ENCODE measurements at places on chromosomes 2 and 18. TPM values are rescaled to one million over a fixed set of nuclear protein-coding genes. Genes with fewer than 3 reads are reported as not detected.
A peak's percentile ranks its signal among the peaks of the same experiment; 100 is the strongest.

GRCh38 chr18:35658112-35658511 lies 76.6 kb downstream of the GALNT1 start:
- no peak overlapping the region for H3K4me3 ChIP-seq
- DNase-seq, result no peak
- no peaks in the 10 kb centered on the region for H3K36me3 ChIP-seq
- H3K27ac ChIP-seq, result no peak overlapping the region
- H3K27me3 ChIP-seq, result no peaks in the 10 kb centered on the region
- no peaks in the 10 kb centered on the region for H3K4me1 ChIP-seq

DNA sequence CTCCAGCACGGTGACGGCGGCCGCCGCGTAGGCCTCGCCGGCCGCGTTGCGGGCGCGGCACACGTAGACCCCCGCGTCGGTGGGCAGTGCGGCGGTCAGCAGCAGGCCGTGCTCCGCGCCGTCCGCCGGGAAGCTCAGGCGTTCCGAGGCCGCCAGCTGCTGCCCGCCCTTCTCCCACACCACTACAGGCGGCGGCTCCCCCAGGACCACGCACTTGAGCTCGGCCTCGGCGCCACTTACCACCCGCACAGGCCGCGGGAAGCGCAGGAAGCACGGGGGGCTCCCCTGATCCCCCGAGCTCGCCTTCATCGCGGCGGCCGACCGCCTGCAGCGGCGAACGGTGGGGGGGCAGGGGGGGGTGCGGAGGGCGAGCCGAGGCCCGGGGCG lies 422 bp downstream of the OBSL1 start:
- no peaks in the 10 kb centered on the region for H3K36me3 ChIP-seq
- H3K4me1 ChIP-seq, result peaks cover 14% of the 10 kb centered on the region
- H3K27ac ChIP-seq, result peak overlapping the region; percentile 77
- peak overlapping the region; percentile 70 for H3K4me3 ChIP-seq
- no peak for DNase-seq
- no peaks in the 10 kb centered on the region for H3K27me3 ChIP-seq

- no peak overlapping the region for H3K4me3 ChIP-seq
- no peaks in the 10 kb centered on the region for H3K4me1 ChIP-seq
- no peaks in the 10 kb centered on the region for H3K36me3 ChIP-seq
- H3K27me3 ChIP-seq, result no peaks in the 10 kb centered on the region
- no peak overlapping the region for H3K27ac ChIP-seq
- peak; percentile 77 for DNase-seq
Measured at GRCh38 chr2:138846216-138846821, 66.1 kb upstream of the NXPH2 start.

- no peaks in the 10 kb centered on the region for H3K36me3 ChIP-seq
- H3K27ac ChIP-seq, result no peak overlapping the region
- H3K4me3 ChIP-seq, result no peak overlapping the region
- H3K27me3 ChIP-seq, result no peaks in the 10 kb centered on the region
- peaks cover 15% of the 10 kb centered on the region for H3K4me1 ChIP-seq
- no peak for DNase-seq
Measured at GRCh38 chr2:188327518-188328213, 36.0 kb downstream of the GULP1 start.

- H3K27me3 ChIP-seq, result no peaks in the 10 kb centered on the region
- DNase-seq, result no peak
- H3K4me3 ChIP-seq, result no peak overlapping the region
- H3K36me3 ChIP-seq, result no peaks in the 10 kb centered on the region
Measured at GRCh38 chr2:9255416-9255815, 48.8 kb downstream of the ASAP2 start.

- no peak for DNase-seq
- no peak overlapping the region for H3K4me3 ChIP-seq
- H3K36me3 ChIP-seq, result no peaks in the 10 kb centered on the region
- H3K27me3 ChIP-seq, result no peaks in the 10 kb centered on the region
- H3K27ac ChIP-seq, result no peak overlapping the region
Measured at GRCh38 chr2:171509945-171510731, 12.1 kb upstream of the CYBRD1 start.

- peaks cover 99% of the 10 kb centered on the region for H3K4me1 ChIP-seq
- H3K27ac ChIP-seq, result peak overlapping the region; percentile 62
- H3K4me3 ChIP-seq, result no peak overlapping the region
- no peak for DNase-seq
- H3K27me3 ChIP-seq, result no peaks in the 10 kb centered on the region
Measured at GRCh38 chr2:237698358-237698694, 70.9 kb downstream of the LRRFIP1 start.

DNA sequence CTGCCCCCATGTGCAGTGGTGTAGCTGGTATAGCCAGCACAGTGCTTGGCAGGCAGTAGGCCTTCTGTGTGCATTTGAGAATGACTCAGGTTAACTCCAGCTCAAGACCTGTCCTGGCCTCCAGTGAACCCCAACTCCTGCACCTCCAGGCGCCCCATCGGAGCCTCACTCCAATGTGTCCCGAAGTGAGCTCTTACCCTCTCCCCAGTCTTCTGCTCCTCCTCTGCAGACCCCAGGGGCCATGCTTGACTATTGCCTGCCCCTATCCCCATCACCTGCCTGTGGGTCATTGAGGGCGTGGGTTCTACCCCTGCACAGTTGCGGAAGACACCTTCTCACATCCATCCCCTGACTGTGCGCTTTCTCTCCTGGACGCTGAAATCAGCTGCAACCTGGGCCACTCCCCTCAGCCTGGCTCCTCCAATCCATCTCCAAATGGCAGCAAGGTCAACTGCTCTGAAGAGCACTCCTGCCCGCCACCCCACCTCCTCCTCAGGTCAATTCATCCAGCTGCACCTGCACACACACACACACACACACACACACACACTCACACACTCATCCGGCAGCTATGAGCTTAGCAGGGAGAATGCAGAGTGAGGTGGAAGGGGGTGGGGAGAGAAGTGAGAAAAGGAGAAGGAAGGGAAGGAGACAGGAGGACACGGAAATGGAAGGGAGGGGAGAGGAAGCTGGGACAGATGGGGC lies 130.3 kb upstream of the GLI2 start:
- no peaks in the 10 kb centered on the region for H3K36me3 ChIP-seq
- H3K27me3 ChIP-seq, result no peaks in the 10 kb centered on the region
- no peaks in the 10 kb centered on the region for H3K4me1 ChIP-seq
- DNase-seq, result no peak
- H3K4me3 ChIP-seq, result no peak overlapping the region

DNA sequence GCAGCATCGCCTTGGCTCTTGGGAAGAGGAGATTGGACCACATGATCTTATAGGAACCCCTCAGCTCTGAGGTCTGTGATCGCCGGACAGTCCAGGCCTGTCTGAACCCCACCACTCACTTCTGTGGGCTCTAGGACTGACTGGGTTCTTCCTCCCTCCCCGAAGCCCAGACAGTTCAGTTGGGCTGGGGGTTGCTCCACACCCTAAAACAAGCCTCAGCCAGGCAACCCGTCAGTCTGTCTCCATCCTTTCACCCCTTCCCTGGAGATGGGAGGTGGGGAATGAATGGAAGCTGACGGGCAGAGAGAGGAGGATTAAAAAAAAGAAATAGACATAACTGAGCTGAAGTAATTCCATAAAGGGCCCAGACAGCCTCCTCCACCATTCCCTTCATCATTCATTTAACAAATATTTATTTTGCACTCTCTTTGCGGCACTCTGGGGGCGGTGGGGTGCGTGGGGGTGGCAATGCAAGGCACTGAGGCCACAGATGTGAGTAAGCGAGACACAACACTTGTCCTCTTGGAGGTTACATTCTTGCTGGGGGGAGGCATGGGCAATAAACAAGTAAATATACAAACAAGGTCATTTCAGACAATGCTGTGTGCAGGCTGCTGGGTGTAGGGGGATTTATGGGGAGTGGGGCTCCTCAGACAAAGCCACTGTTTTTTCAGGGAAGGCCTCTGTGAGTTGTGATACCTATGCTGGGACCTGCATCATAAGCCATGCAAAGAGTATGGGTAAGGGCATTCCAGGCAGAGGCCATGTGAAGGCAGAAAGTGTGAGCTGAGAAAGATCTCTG lies 12.9 kb downstream of the WNT10A start:
- peaks cover 30% of the 10 kb centered on the region for H3K4me1 ChIP-seq
- H3K4me3 ChIP-seq, result peak overlapping the region; percentile 45
- peaks cover 17% of the 10 kb centered on the region for H3K27me3 ChIP-seq
- DNase-seq, result no peak
- no peak overlapping the region for H3K27ac ChIP-seq
- no peaks in the 10 kb centered on the region for H3K36me3 ChIP-seq

DNA sequence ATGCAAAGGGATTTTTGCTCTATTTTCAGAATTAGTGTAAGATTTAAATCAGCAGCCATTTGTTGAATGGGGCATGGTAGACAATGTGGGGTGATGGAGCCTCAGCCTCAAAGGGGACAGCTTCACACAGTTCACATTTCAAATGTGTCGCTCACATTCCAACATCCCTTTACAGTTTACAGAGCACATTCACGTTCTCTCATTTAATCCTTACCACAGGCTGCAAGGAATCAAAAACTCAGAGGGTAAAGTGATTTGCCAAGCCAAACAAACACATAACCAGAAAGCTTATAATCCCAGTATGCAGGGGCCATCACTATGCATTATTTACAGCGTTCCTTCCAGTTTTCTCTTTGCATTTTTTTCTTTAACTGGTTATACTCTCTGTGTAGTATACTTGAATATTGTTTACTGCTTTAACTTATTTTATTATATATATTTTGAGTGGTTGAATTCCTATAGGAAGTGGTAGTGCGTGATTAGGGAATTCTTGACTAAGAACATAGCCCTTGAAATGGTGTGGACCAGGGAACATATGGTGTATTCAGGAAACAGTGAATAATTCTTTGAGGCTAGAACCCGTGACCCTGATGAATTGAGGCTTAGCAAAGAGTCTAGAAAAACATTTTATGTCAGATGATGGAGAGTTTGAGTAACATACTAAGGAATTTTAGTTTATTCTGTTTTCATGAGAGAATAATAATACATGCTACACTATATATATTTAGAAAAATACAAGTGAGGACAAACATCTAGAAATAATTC lies 18.1 kb upstream of the TAF1B start:
- H3K27me3 ChIP-seq, result no peaks in the 10 kb centered on the region
- DNase-seq, result no peak
- H3K4me3 ChIP-seq, result no peak overlapping the region
- H3K4me1 ChIP-seq, result no peaks in the 10 kb centered on the region

- no peaks in the 10 kb centered on the region for H3K4me1 ChIP-seq
- H3K27ac ChIP-seq, result no peak overlapping the region
- H3K27me3 ChIP-seq, result no peaks in the 10 kb centered on the region
- no peak overlapping the region for H3K4me3 ChIP-seq
- no peaks in the 10 kb centered on the region for H3K36me3 ChIP-seq
- DNase-seq, result no peak
Measured at GRCh38 chr18:9025091-9025838, 77.2 kb upstream of the NDUFV2 start.

GRCh38 chr2:7539077-7539476 lies 621.9 kb downstream of the RNF144A start:
- no peaks in the 10 kb centered on the region for H3K36me3 ChIP-seq
- no peak overlapping the region for H3K4me3 ChIP-seq
- H3K4me1 ChIP-seq, result no peaks in the 10 kb centered on the region
- DNase-seq, result no peak
- H3K27me3 ChIP-seq, result no peaks in the 10 kb centered on the region
- H3K27ac ChIP-seq, result no peak overlapping the region

DNA sequence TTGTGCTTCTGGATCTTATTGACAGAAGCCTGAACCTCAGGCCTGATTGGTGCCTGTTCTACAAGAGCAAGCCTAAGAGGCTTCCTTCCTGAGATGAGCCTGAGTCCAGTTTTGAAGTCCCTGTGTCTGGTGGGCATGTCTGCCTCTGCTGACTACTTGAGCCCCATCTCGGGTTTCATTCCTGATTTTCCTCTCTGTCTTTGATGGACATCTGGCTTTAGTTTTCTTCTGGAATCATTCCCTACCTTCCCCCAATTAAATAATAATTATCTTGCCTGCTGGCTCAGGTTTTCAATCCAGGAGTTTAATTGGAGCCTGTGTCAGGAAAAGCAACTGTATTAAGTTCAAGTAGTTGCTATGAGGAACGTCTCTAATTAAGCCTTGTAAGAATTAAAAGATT lies 135.5 kb upstream of the MC4R start:
- peaks cover 14% of the 10 kb centered on the region for H3K27me3 ChIP-seq
- H3K36me3 ChIP-seq, result no peaks in the 10 kb centered on the region
- DNase-seq, result no peak
- H3K27ac ChIP-seq, result no peak overlapping the region
- no peaks in the 10 kb centered on the region for H3K4me1 ChIP-seq
- no peak overlapping the region for H3K4me3 ChIP-seq

DNA sequence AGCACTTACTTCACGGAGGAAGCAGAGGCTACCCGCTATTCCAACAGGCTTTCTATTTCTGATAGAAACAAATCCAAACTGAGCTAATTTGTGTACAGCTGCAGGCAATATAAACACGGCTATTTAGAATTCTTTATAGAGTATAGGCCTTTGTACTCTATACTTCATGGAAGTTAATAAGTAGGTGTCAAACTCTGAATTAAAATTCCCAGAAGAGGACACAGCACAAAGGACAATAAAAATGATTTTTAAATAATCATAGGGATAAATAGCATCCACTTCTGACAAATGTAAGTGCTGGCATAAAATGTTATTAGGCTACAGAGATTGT lies 261.5 kb downstream of the AFF3 start:
- no peaks in the 10 kb centered on the region for H3K36me3 ChIP-seq
- H3K27me3 ChIP-seq, result peaks cover 4% of the 10 kb centered on the region
- no peak for DNase-seq

DNA sequence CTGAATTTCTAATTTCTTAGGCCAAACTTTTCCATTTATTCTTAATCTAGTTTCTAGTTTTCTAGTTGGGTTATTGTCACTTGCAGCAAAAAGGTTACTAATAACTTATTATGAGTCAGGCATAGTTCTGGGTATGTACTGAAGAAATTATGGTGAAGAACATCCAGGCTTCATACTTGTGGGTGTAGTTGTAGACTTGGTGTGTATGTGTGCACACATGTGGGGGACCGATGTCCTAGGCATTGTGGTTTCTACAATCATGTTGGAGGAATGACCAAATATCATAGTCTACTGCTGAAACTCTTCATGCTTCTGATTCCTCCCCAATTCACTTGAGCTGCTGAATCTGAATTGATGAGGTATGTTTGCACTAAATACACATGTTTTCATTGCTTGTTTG lies 141.2 kb downstream of the PMAIP1 start:
- no peak for DNase-seq
- no peak overlapping the region for H3K4me3 ChIP-seq
- H3K27ac ChIP-seq, result no peak overlapping the region

DNA sequence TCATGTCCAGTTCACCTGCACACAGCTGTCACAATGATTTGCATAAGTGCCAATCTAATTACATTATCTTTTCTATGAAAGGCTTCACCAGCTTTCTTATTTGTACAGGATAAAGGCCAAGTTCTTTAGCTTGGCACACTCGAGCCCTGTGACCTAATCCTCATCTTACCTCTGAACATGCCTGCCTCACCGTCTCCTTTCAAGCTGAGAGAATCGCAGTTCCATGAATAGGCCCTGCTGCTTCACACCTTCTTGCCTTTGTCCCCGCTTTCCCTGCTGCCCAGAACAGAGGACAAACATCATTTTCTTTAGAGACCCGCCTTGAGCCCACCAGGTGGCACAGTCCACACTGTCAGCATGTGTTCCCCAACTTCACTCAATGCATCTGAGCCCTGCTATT lies 1094.7 kb downstream of the BCL11A start:
- no peaks in the 10 kb centered on the region for H3K27me3 ChIP-seq
- no peaks in the 10 kb centered on the region for H3K36me3 ChIP-seq
- no peak overlapping the region for H3K4me3 ChIP-seq
- no peak overlapping the region for H3K27ac ChIP-seq

GRCh38 chr2:238202326-238203093 lies 985 bp downstream of the ILKAP start:
- DNase-seq, result peak; percentile 19
- no peaks in the 10 kb centered on the region for H3K27me3 ChIP-seq
- no peaks in the 10 kb centered on the region for H3K36me3 ChIP-seq
- H3K4me3 ChIP-seq, result peak overlapping the region; percentile 92
- H3K4me1 ChIP-seq, result peaks cover 21% of the 10 kb centered on the region

Gene NABP1
- 38.4 TPM for total RNA-seq

Gene ABCG5
- total RNA-seq, result not detected

Gene CPLX4
- total RNA-seq, result not detected

Gene SERPINB5
- total RNA-seq, result 0.11 TPM

Gene MYO3B
- 0.13 TPM for total RNA-seq

Gene UGT1A5
- not detected for total RNA-seq

All from A673 (cell line).